ENCODE measurements at places on chromosomes 12 and 14.
A peak's percentile ranks its signal among the peaks of the same experiment; 100 is the strongest.

GRCh38 chr12:72673853-72674252, 401.7 kb downstream of the TRHDE start:
- no peak for DNase-seq

- DNase-seq: no peak
Observed at GRCh38 chr12:104683831-104684503, 227.2 kb downstream of the CHST11 start.

DNA sequence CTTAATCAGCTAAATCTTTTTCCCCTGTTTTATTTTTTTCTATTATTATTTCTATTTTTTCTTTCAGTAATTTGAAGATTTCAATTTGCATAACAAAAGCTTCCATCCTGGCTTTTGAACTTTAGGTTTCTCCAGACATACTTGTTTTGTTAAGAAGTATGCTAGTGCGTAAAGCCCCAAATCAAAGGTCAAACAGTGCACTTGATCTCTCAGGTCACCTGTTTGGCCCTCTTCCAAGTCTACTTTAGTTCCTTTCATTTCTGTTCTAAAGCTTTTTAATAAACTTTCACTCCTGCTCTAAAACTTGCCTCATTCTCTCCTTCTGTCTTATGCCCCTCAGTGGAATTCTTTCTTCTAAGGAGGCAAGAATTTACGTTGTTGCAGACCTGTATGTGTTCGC, 54.6 kb upstream of the ATXN7L3B start:
- no peak for DNase-seq

DNA sequence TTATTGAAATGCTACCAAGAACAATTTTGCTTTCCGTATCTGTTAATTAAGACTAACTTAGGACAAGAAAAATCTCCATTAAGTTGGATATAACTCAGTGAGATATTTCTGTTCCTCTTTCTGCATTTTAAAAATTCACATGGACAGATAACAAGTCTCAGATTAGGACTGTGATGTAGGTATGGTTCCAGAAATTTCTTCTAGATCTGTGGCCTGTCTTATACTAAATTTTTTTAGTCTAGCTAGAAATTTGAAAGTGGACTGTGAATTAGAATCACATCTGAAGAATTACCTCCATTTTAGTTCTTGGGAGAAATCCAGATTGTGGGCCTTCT, 41.6 kb downstream of the USP15 start:
- no peak for DNase-seq

DNA sequence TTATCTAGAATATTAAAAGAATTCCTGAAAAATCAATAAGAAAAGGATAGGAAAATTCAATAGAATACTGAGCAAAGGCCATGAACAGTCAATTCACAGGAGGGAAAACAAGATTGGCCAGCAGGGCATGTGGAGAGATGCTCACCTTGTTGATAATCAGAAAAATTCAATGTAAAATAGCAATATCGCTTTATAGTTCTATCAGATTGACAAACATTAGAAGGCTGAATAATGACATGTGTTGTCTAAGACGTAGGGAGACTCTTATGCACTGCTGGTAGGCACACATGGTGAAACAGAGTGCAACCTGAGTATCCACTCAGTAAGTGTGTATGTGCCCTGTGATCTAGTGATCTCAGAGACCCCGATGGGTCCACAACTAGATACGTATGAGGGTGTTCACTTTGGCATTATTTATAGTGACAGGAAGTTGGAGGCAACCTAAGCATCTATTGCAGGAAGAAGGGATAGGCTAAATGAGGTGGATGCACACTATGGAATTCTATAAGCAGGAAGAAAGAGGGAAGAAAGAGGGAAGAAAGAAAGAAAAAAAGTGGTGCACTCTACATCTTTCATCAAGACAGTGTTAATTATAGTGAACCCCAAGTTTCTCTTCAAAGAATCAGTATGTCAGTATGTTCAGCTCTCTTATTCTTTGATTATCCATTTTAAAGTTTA, 3.8 kb upstream of the ANKRD33 start:
- DNase-seq: no peak

DNA sequence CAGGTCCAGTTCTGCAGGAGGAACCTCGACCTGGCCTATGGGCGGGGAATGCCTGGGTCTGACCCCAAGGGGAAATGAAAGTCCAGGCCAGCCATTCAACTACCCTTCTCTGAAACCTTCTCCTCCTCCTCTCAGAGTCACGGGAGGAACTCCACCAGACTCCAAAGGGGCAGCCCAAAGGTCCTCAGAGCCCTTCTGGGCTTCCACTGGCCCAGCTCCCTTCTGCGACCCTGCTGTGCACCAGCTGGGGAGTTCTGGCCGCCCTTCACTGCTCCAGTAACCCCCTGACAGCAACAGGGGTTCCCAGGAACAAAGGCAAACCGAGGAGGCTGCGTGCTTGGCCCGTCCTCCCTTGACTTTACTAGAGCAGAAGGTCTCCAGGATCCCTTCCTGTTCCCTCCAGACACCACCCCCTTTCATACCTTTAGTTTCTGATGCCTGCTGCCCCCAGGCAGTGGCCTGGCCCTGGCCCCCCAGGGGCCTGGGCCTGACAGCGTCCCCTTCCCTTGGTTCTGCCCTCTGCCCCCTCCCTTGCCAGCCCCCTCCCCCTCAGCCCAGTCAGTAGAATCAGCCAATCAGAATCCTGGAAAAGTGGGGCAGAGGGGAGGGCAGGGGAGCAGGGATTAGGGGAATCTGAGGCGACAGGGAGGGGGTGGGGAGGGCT, 850 bp upstream of the ZNF385A start:
- DNase-seq: no peak

DNA sequence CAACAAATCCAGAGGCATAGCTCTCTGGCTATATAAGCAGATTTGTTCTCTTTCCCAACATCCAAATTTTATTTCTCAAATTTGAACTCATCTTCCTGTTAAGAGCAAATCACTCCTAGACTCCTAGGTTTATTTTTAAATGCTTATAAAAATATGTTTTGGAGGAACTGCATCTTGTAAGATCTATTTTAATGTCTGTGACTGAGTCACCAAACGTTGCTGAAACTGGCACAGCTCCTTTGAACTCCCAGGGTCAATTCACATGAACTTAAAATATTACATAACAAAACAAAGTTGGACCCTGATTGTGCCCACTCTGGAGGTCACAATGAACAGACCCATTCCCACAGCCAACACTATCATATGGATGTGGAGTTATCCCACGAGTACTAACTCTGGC, 23.9 kb downstream of the ANAPC7 start:
- DNase-seq: no peak

- DNase-seq: no peak
Observed at GRCh38 chr14:72498646-72499045, 395.3 kb downstream of the DPF3 start.

GRCh38 chr14:63243646-63244045, 39.4 kb downstream of the RHOJ start:
- DNase-seq: peak; percentile 24

DNA sequence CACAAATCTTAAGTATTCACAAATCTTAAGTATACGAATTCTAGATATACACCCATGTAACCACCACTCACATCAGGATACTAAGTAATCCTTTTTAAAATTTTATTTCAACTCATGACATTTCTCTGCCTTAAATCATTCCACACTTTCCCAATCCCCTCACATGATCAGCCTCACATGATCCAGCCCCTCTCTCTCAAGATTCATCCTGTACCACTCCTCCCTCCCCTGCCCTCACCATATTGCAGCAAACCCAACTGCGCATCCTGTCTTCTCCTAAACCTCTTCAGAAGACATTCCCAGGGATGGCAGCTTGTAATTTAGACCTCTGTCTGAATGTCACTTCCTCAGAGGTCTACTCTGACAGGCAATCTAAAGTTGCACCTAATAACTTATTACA, 1.7 kb upstream of the EIF4B start:
- DNase-seq: no peak

- peak; percentile 89 for DNase-seq
Observed at GRCh38 chr14:94136575-94137331, 7.3 kb upstream of the IFI27L2 start.

GRCh38 chr14:71554959-71555612, 377.1 kb upstream of the RGS6 start:
- DNase-seq: no peak

DNA sequence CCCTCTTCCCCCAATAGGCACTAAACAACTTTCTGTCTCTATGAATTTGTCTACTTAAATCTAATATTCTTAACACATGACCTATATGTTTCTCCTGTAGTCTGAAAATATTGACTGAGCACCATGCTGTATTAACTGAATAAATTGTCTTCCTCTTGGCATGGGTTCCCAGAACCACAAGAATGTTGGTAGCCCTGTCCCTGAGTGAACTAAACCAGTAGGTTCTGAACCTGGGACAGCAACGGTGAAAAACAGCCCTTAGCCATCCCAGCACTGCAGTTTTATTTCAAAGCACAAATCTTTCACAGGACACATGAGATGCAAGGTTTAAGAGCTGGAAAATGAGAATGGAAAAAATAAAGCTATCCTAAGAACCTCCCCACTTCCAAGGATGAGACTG, 20.4 kb upstream of the HSP90B1 start:
- DNase-seq: peak; percentile 53

GRCh38 chr14:61475316-61475715, 153.9 kb downstream of the PRKCH start:
- DNase-seq: peak; percentile 49

GRCh38 chr12:131321988-131322387, 368.3 kb downstream of the ADGRD1 start:
- no peak for DNase-seq

DNA sequence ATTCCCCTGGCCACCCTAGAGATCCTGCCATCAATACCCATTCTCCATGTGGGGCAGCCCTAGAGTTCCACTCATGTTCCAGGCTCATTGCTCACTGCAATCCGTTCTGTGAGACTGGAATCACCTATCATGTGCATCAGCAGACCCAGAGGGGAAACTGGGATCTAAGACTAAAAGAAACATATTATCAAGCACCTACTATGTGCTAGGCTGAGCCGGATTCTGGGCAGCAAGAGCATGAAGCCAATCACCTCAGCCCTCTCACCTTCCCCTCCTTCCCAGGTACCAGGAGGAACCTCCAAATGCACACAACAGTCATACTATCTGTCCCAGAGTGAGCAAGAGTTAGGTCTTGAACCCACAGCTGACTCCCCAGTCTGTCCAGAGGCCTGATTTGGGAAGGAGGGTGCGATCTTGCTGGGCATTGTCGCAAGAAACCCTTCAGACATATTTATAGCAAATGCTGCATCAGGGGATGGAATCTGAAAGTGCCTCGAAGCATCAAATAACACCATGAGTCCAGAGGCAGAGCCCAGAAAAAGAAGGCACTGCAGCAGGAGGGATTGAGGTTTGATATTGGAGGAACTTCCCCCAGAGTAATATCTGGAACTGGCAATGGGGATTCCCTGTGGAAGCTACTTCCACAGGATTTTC, 6.7 kb upstream of the CACNB3 start:
- no peak for DNase-seq

- no peak for DNase-seq
Observed at GRCh38 chr12:129296671-129297070, 443.4 kb downstream of the GLT1D1 start.

DNA sequence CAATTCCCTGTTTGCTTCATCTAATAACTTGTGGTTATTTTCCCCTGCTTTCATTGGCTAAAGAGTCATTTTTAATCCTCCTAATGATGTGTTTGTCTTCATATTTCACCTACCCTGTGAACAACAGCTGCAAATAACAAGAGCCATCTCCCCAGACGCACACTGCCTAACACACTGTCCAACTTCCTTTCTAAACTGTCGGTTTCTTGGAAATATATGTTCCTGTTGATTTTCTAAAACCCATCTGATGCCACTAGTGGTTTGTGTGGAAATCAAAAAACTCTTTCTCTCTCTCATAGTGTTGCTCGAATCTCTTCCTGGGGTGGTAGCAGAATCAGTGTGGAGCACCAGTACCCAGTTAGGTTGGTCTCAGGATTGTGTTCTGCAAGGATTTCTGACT, 226.9 kb downstream of the EPS8 start:
- DNase-seq: no peak

GRCh38 chr12:7750350-7750749, 3.2 kb upstream of the CLEC4C start:
- DNase-seq: no peak

GRCh38 chr12:62434494-62435302, 31.9 kb upstream of the MON2 start:
- DNase-seq: peak; percentile 12

DNA sequence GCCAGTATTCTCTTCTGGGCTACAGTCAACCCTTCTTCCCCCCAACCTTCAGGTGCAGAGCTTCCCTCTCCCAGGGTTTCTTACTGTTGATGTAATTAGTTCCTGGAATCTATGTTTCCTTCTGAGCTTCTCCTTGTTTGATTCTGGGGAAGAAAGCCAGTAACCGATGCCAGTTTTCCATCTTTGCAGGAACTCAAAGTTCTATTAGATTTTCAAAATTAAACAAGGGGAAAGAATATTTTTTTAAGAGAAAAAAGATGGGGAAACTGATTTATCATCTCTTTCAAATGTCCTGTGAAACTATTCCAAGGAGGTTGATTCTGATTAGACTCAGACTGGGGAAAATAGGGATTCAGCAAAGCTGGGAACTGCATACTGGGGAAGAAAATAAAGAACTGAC, 17.9 kb upstream of the FAM234B start:
- DNase-seq: no peak

DNA sequence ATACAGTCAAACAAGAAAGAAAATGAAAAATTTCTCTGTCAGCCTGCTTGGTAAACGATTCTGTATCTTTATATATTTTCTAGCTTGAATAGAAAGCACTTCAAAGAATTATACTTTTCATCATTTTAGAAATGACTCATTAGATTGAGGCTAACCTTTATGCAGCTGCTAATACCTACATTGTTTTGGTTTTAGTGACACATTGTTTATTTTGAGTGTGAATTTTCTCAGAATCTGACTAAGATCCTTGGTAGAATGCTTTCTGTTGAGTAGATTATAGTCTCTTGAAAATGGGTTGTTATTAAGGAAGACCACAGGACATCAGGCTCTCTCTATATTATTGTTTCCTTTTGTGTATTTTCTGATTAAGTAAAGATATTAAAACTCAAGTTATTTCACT, at the start of gene PMCH:
Gene PMCH (minus strand): TSS at position 45 of the 400 bp plus-strand sequence. CDS start 63 bp downstream, outside the sequence.
- peak; percentile 8 for DNase-seq

DNA sequence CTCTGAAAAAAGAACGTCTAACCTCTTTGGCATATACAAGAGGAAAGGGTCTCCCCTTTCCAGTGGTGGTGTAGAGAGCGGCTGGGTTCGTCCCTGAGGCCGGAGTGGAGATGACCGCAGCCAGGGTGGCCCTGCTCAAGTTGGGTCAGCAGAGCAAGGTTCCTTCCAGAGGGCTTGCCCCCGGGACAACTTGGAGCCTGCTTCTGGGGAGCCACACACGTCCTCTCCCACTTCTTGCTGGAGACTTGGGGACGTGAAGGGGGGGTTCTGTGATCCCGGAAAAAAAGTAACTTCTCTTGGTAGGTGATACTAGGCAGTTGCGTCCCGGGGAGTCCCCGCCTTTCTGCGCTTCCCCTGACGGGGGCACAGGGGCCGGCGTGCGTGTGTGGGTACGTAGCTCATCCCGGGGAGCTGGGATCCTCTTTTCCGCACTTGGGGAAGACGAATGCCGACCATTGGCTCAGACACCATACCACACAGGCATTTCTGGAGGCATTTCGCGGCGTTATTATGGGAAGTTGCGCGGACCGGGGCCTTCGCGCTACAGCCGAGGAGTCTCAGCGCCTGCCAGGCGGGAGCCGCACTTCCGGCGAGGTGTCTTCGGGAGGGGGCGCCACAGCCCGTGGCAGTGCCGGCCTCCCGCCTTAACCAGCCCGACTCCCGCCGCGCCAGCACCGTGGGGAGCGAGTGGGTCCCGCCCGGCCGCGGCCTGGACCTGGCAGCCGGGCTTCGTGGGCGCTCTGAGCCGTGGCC, 14.8 kb upstream of the PAX9 start:
- peak; percentile 57 for DNase-seq

Data from AG20443 (cell line).